ENCODE measurements at places on chromosomes 1 and 21. TPM values are rescaled to one million over a fixed set of nuclear protein-coding genes. Genes with fewer than 3 reads are reported as not detected.

DNA sequence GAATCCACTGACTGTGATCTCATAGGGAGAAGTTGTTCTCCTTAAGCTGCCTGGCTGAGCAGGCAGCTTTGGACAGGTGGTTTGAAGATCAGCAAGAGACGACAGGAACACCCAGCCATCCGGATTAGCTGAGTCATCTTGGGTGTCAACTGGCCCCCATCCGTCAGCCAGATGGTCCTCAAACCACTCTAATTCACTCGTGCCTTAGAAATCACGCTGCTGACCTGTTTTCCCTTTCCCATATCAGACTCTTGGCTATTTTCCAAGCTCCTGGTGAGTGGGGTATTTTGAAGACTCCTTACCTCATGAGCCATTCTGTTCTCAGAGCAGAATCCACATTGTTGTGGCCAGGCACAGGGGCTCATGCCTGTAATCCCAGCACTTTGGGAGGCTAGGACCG is 149.1 kb upstream of the L1TD1 start:
- DNase-seq: peak; percentile 56

- no peak for DNase-seq
These were observed at the start of gene NTNG1 for GRCh38 chr1:107140703-107141490. Gene NTNG1, plus strand, starts transcription at chr1:107141039.

GRCh38 chr21:25584833-25585676 is 22.2 kb downstream of the MRPL39 start:
- DNase-seq: no peak

DNA sequence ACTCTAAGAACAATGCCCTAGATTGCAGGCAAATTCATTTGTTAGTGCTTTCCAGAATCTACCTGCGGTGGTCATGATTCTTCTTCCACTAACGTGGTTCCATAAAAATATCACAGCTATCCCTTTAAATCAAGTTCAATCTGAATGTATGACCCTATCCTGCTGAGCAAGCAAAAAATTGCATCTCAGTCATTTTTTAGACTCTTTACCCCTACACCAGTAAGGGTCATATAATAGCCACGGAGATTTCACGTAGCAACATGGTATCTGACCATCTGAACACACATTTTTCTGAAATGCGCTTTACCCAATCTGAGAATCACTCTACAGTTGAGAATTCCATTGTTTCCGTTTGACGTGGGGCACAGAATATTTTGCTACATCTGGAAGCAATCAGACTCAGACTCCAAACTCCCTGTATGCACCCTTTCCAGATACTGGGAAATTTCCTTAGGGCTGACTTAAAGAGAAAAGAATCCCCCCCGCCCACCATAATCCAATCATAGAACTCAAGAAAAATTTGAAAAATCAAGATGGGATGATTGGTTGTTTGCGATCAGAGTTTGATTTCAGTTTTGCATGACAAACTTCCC is 699.2 kb upstream of the ZP4 start:
- no peak for DNase-seq

GRCh38 chr1:10980094-10980577 is 32.3 kb upstream of the TARDBP start:
- peak; percentile 91 for DNase-seq

DNA sequence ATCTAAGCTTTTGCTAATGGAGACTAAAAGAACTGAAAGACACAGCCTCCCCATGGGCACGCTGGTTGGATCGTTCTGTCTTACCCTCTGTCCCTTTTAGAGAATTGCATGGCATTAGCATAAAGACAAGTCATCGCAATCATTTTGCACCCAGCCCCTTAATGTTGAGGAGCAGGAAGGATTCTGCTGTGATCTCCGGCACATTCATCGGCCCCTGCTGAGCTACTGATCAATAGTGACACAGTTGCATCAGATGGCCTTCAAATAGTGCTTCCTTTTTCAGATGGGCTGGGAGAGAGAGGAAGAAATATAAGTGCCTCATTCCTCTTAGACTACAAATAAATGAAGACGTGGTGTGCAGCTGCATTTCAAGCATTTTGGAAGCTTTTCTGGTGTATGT is 75.4 kb downstream of the NOS1AP start:
- DNase-seq: no peak

DDR2 gene
- 6.7 TPM for total RNA-seq

LENEP gene
- not detected for total RNA-seq

DNA sequence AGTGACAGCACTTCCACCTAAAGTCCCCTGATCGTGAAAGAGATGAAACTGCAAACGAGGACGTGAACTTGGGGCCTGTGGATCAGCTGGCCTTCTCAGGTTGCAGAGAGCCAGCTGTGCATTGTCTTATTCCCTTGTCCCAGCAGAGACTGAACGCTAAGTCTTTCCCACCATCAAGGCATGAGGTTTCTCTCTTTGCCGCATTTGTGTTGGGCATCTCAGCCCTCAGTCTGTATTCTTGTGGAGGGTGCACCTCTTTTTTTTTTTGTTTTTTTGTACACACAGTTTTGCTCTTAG is 71.4 kb downstream of the KIF26B start:
- no peak for DNase-seq

GRCh38 chr1:2962541-2962940 is 58.7 kb upstream of the ACTRT2 start:
- DNase-seq: no peak

CFHR3 gene
- not detected for total RNA-seq

DNA sequence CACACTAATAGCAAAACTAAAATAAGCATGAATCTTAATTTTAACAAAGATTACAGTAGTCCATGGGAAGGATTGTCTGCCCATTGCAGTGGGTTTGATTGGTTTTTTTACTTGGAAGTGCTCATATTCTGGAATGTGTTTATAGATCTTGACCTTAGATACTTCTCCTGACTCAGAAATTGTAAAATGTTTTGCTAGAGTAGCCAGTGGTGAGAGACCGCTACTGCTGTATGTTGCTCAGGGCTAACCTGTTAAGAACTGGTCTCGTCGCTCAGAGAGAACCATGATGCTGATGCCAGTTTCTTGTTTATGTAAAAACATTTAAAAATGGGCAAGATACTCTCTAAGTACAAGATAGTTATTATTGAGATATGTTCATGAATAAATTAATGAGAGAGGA is 99.9 kb downstream of the ROR1 start:
- DNase-seq: no peak

MCOLN2 gene
- not detected for total RNA-seq

RHBG gene
- not detected for total RNA-seq

PLCH2 gene
- total RNA-seq: 0.20 TPM

CELA2A gene
- not detected for total RNA-seq

DNA sequence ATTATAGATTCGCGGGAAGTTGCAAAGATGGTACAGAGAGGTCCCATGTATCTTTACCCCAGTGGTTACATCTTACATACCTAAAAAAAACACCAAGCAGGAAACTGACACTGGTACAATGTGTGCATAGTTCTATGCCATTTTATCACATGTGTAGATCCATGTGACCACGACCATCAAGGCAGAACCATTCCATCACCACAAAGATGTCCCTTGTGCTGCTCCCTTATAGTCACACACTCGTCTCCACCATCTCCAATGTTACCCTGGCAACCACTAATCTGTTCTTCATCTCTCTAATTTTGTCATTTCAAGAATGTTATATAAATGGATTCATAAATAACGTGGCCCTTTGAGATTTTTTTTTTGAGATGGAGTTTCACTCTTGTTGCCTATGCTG is 156.9 kb upstream of the MAGI3 start:
- DNase-seq: no peak

GRCh38 chr1:55362558-55362957 is 147.4 kb upstream of the USP24 start:
- no peak for DNase-seq
